ENCODE measurements at places on chromosomes 2 and 18. TPM values are rescaled to one million over a fixed set of nuclear protein-coding genes. Genes with fewer than 3 reads are reported as not detected.

MALL gene
- total RNA-seq: 6.9 TPM

ATG9A gene
- total RNA-seq: 40.6 TPM

TMEM178A gene
- total RNA-seq: 28.7 TPM

NEURL3 gene
- total RNA-seq: 0.78 TPM

ACADL gene
- total RNA-seq: 0.55 TPM

NLRC4 gene
- not detected for total RNA-seq
